ENCODE measurements at places on chromosomes 4 and X.

GRCh38 chr4:188282471-188283232, 143.4 kb downstream of the TRIML1 start:
- DNase-seq = no peak

- DNase-seq = no peak
Observed at GRCh38 chr4:162366146-162366545, 202.3 kb upstream of the FSTL5 start.

- DNase-seq = peak; percentile 37
Observed at GRCh38 chr4:163063891-163064290, 102.8 kb downstream of the NAF1 start.

DNA sequence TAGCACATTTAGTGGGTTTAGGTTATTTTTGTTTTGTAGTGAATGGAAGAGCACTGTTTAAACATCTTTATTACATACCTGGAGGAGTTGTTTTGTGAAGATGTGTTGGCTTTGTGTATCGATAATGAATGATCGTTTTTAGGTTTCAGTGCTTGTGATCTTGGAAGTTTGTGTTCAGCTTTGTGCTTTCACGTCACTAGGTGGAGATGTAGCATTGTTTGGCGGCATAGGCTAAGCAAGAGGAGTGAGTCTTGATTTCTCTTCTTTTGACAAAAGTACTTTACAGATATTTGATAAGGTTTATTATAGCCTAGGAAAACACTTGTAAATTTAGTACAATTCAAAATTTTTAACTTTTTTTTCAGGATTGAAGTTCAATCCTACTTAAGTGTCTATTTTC, 50.4 kb downstream of the PDK3 start:
- no peak for DNase-seq
